ENCODE measurements at places on chromosomes 7 and 10.

- DNase-seq: no peak
These were observed 4.4 kb upstream of the HERC4 start for GRCh38 chr10:68079434-68079833.

- no peak for DNase-seq
These were observed 230.3 kb downstream of the ARHGAP12 start for GRCh38 chr10:31698181-31698830.

GRCh38 chr10:124005091-124005490, 88.3 kb downstream of the CHST15 start:
- no peak for DNase-seq

- no peak for DNase-seq
These were observed 98.6 kb upstream of the BTBD16 start for GRCh38 chr10:122172361-122173008.

- DNase-seq: no peak
These were observed 2.3 kb downstream of the CREB3L2 start for GRCh38 chr7:137999496-138000080.

- DNase-seq: no peak
These were observed 9.3 kb downstream of the ZNF503 start for GRCh38 chr10:75392271-75392670.

Data from stimulated activated CD4-positive, alpha-beta T cell treated with anti-CD3 and anti-CD28 coated beads, Interleukin-4, amount 100 ng/mL, for 48 hours (primary cell).